ENCODE measurements at places on chromosomes 2 and 18. TPM values are rescaled to one million over a fixed set of nuclear protein-coding genes. Genes with fewer than 3 reads are reported as not detected.

The PPP1R1C gene
- 0.94 TPM for total RNA-seq

The RNF149 gene
- 90.5 TPM for total RNA-seq

The TEX44 gene
- not detected for total RNA-seq

The UGT1A5 gene
- total RNA-seq: not detected

The BOK gene
- total RNA-seq: 19.4 TPM

The CKAP2L gene
- 4.7 TPM for total RNA-seq

The GALNT3 gene
- total RNA-seq: 7.8 TPM

The GLB1L gene
- 3.4 TPM for total RNA-seq

The MYO1B gene
- 75.4 TPM for total RNA-seq
